ENCODE measurements at places on chromosomes 16 and 17.

DNA sequence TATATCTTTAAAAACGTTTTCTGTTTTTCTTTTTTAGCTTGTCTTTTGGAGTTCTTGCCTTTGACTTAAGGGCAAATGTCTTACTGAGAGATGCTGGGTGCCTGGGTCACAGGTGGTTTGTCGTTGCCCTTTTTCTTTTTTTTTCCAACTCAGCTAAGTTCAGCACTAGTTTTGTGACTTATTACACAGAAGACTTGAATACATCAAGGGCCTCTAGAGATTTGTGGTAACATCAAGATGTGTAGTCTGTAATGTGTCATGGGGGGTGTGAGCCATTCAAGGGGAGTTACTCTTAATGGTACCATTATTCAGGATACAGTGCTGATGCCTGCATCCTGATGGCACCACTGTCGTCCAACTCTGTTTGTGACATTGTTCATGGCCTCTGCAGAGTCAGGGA lies 95.1 kb downstream of the PRKCA start:
- no peak for DNase-seq

DNA sequence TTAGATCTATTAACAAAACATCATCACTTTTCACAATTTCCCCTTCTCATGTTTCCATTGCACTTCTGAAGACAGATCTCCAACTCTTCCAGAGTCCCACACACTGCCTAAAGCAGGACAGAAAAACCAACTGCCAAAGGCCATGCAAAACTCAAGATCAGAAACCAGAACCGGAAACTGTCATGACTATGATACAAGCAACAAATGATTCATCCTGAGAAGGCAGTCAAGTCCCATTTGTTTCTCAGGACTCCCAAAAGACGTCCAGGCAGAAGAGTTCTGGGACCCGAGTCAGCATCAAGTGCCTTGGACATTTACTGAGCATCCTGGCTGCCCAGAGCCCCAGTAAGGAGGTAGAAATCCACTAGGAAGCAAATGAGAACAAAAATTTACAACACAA lies 38.8 kb downstream of the ERN1 start:
- DNase-seq: no peak

- DNase-seq: no peak
Observed at GRCh38 chr16:74738113-74738541, 36.5 kb downstream of the FA2H start.

DNA sequence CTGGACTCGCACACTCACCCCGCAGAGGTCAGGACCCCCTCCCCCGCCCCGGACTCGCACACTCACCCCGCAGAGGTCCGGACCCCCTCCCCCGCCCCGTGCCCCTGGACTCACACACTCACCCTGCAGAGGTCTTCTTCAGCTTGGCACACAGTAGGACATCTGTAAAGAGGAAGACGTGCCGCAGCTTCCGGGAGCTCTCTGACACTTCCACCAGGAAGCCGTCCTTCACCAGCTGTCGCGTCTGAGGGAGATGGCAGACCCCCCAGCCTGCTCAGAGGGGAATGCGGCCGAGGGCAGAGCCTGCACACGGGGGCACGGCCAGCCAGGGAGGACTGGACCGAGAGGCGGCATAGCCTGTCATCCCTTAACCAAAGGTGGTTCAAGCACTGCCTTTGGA lies 72.9 kb downstream of the TIMM22 start:
- DNase-seq: no peak

DNA sequence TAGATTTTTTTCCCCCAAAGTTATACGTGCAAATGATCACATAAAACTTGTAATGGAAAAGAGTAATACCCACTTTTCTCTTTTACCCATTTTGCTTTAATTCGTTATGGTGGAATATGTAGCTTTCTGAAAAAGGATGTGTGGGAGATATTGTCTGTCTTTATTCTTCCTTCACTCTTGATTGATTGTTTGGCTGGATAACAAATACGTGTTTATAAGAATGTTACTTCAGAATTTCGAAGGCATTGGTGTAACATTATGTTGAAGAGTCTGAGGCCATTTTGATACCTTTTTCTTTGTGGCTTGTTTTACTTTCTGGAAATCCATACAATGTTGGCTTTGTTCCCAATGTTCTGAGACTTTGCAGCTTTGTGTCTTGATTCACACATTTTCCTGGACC lies 71.4 kb downstream of the BCAS3 start:
- no peak for DNase-seq

- no peak for DNase-seq
Observed at GRCh38 chr17:17398943-17399926, 77.6 kb upstream of the MED9 start.

DNA sequence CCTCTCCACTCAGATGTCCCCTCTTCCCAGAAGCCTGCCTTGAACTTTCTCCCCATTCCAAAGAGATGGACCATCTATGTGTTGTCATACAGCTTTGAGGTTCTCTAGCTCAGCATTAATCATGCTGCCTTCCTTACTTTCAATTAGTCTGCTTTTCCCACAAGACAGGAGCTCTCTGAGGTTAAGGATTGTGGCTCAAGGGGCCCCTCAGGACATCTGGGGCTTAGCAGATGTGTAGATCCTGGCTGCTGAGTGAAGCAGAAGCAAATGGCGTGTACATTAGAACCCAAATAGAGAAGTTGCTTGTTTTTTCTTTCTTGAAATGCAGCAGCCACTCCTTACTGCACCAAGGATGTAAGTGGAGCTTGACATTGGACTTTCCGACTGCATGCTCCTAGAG lies 330.5 kb upstream of the TNRC6C start:
- no peak for DNase-seq

DNA sequence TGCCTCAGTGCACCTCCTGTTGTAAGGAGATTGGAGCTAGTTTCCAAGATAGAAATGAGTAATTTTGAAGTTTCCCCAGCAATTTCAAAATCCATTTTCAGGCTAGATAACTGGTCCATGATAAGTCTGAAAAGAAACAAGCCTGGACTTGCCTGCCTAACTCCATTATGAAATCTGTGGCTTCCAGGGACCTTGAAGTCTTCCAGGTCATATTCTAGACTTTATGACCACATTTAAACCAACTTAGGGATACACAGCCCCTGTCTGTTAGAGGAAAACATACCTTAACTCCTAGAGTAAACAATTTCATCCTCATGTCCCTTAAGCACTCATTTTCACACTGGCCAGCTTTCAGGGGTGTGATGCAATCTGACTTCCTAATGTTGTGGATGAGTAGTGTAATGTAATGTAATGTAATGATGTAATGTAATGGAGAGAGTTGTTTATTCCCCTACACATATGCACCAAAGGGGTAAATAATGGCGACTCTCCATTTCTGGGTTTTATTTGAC lies 96.7 kb upstream of the FAM20A start:
- no peak for DNase-seq

DNA sequence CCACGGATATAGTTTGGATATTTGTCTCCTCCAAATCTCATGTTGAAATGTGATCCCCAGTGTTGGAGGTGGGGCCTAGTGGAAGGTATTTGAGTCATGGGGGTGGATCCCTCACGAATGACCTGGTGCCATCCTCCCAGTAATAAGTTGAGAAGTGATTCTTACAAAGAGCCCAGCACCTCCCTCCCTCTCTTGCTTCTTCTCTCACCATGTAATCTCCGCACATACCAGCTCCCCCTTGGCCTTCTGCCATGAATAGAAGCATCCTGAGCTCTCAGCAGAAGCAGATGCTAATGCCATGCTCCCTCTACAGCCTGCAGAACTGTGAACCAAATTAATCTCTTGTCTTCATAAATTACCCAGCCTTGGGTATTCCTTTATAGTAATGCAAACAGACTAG lies 41.9 kb upstream of the RBBP6 start:
- no peak for DNase-seq

DNA sequence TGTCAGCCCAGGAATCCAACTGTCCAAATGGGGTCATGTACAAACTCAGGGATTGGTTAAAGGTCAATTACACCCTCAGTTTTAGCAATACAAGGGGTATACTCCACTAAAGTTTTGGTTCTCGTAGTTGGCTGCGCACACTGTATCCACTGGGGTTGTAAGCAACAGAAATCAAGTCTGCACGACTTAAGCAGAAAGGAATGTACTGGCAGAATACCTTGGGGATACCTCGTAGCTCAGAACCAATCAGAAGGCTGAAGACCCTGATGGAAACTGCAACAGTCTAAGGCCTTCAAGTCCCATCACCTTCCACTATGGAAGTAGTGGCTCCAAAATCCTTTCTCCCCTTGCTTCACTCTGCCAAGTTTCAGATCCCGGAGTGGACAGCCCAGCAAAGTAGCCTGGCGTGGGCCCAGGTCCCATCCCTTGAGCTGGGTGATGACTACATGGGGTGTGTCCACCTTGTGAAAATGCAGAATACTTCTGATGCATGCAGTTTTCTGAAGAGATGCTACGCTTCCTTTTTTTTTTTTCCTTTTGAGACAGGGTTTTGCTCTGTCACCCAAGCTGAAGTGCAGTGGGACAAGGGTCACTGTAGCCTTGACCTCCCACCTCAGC lies 21.1 kb upstream of the RPH3AL start:
- no peak for DNase-seq

- no peak for DNase-seq
Observed at GRCh38 chr16:31674686-31675085, 147.0 kb downstream of the AHSP start.

DNA sequence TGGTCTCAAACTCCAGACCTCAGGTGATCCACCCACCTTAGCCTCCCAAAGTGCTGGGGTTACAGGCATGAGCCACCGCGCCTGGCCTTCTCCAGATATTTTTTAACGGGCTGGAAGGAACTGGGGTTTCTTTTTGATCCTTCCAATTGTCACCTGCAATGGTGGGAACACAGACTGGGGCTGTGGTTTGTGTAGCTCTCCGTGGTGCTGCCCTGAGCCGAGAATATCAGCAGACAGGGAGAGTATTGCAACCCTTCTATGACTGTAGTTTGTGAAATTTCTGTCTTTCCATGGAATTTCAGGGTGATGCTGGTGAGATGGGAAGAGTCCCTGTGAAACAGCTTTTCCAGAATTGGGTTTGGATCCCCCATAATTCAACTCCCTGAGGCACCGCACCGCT lies 263.5 kb downstream of the ENGASE start:
- DNase-seq: no peak

GRCh38 chr17:56778898-56779297 lies 54.8 kb downstream of the C17orf67 start:
- no peak for DNase-seq

- DNase-seq: no peak
Observed at GRCh38 chr17:34370997-34371395, 8.0 kb upstream of the CCL1 start.

GRCh38 chr17:59371416-59372100 lies 40.1 kb downstream of the YPEL2 start:
- peak; percentile 54 for DNase-seq

- no peak for DNase-seq
Observed at GRCh38 chr17:43667947-43668348, 6.2 kb upstream of the MEOX1 start.

- DNase-seq: no peak
Observed at GRCh38 chr17:40915199-40915661, 22.2 kb downstream of the KRT23 start.

- no peak for DNase-seq
Observed at GRCh38 chr16:70710422-70711210, 24.8 kb upstream of the MTSS2 start.

DNA sequence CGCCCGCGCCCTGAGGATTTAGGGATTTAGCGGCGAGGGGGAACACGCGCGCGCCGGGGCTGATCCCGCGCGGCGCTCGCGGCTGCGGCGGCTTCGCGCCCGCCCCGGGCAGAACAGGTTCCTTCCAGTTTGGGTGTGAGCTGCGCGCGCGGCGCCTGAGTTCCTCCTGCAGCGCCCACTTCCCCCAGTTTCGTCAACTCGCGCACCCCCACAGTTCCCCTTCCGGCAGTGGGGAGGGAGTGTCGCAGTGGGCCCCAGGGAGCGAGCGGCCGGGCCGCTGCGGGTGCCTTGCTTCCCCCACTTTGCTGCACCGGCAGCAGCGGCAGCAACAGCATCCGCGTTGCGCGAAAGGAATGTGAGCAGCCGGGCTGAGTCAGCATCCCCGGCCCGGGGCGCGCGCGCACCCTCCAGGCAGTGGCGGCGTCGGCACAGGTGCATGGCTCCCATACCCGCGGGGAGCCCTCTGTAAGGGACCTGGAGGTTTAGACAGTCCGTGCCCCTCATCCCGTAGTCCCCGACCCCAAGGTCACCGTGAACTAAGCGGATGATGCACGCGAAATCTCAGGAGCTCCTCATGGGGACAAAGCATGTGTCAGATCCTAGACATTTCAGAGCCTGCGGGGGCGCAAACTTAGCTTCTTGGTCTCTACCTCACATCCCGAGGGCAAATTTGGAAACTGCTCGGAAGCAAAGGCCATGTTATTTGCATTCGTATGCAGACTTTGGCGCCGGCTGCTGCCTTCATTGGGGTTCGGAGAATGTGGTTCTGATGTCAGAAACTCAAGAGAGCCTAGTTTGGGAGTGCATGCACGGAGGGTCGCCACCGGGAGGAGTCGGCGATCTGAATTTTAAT lies 767 bp downstream of the ARSG start:
- peak; percentile 81 for DNase-seq

GRCh38 chr17:38428643-38429371 lies 543 bp downstream of the ARHGAP23 start:
- DNase-seq: peak; percentile 53

GRCh38 chr17:57871155-57871554 lies 21.3 kb upstream of the MRPS23 start:
- DNase-seq: no peak

- no peak for DNase-seq
Observed at GRCh38 chr16:50498431-50499155, 49.6 kb upstream of the NKD1 start.

GRCh38 chr17:17236295-17237025 lies 508 bp downstream of the FLCN start:
- peak; percentile 21 for DNase-seq

- no peak for DNase-seq
Observed at GRCh38 chr16:57196286-57196685, 10.2 kb downstream of the RSPRY1 start.

DNA sequence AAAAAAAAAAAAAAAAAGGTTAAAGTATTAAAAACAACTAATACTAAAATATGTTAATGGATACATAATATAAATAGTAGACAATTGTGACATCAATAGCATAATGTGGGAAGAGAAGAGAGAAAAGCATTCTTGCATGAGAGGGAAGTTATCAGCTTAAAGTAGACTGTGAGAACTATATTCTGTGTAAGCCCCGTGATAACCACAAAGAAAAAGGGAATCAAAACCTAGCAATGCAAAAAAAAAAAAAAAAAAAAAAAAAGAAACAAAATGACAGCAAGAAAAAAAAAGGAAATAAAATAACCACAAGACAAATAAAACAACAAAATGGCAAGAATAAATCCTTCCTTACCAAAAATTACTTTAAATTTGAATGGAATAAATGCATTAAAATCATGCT lies 39.8 kb upstream of the MYLK3 start:
- no peak for DNase-seq

Data from body of pancreas (tissue), 4 donors.